ENCODE measurements at places on chromosomes 12 and 14.

DNA sequence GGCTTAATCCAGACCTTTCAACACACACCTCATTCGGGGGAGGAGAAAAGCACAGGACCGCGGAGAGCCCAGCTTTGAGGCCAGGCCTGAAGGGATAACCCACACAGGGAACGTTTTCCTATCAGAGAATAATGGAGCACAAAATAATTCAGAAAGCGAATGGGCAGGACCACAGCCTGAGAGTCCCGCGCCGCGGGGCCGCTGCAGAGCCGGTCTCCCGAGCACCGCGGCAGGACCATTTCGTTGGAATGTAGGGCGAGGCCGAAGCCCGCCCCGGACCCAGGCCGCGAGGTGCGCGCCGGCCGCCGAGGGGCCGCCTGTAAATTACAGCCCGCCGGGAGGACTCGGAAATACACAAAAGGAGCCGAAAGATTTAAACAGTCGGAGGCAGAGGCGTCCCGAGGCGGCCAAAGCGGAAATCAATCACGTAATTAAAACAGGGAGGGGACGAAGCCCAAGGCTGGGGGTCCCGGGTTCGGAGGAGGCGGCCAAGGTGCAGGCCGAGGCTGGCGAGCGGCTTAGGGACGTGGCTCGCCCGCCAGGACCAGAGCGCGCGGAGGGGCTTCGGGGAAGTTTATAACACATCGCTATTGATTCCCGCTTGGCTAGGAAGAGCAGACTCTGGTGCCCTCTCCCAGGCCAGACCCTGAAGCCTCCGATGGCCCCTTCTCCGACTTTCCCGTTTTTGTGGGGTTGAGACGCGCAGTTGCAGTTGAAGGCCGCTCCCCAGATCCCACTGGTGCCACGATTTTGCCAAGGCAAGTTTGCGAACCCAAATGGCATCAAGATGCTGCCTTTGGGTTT lies 6.3 kb upstream of the HOXC4 start:
- no peak for DNase-seq

DNA sequence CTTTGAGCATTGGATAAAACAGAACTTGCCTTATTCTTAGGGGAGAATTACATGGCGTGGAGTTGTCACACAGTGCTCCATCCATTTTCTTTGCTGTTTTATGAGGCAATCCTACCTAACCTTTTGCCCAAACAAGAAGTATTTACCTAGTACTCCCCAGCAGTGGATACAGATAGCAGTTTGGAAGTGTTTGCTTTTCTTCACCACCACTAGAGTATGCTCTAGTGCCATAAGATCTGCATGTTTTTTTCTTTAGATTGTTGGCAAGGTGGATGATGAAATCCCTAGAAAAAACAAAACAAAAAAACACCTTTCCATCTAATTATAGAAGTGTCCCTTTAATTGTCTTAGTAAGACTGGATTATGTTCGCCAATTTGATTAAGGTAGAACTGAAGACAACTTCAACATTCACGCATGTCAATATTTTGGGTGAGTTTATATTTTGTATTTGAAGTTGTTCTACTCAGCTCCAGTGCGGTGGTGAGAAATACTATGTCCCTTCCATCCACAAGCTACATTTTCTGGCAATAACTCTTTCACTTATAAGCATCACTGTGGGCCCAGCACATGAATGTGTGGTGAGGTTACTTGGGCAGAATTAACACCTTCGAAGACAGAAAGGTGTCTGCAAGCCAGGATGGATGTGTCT lies 23.6 kb upstream of the TMEM260 start:
- DNase-seq: no peak

DNA sequence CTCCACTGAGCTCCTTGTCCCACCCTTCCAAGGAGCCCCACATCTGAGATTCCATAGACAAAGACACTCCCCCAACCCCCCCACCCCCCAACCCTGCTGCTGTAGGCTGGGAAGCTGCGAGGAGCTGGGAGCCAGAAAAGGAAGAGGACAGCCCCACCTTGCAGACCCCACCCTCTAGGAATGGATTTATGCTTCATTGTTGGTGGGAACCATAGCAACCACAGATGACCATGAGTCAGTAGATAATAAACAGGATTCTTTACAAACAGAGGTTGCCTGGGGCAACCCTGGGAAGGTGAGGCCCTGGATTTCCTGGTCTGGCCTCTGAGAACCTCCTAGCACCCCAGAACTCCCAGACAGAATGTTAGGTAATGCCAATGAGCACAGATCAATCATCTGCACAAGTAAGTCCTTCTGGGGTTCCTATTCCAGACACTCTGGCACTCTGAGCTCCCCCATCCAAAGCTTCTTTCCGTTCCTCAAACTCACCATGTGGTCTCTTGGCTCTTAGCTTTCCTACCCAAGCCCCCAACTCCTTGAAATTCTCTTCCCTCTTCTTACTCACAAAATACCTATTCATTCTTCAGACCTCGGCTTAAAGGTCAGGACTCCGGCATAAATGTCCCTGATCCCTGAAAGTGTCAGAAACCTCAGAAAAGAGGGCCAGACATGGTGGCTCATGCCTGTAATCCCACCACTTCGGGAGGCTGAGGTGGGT lies 15.2 kb upstream of the PLEKHG6 start:
- DNase-seq: no peak

DNA sequence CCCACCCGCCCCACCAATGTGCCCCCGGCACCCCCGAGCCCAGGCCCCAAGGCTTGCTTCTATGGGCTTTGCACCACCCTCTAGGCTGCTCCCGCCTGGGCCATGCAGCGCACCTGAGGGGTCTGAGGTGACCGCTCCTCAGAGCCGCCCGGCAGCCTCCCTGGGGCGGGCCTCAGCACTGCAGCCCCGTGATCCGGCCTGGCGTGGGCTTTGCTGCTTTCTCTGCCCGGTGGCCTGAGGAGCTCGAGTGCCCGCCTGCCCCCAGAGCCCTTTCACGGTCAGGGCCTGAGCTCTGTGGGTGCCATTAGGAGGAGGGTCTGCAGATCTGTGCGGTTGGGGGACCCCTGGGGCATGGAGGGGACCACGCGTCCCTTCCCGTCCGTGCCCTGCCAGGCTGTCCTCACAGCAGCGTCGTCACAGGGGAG lies 6.2 kb downstream of the MTA1 start:
- DNase-seq: no peak

DNA sequence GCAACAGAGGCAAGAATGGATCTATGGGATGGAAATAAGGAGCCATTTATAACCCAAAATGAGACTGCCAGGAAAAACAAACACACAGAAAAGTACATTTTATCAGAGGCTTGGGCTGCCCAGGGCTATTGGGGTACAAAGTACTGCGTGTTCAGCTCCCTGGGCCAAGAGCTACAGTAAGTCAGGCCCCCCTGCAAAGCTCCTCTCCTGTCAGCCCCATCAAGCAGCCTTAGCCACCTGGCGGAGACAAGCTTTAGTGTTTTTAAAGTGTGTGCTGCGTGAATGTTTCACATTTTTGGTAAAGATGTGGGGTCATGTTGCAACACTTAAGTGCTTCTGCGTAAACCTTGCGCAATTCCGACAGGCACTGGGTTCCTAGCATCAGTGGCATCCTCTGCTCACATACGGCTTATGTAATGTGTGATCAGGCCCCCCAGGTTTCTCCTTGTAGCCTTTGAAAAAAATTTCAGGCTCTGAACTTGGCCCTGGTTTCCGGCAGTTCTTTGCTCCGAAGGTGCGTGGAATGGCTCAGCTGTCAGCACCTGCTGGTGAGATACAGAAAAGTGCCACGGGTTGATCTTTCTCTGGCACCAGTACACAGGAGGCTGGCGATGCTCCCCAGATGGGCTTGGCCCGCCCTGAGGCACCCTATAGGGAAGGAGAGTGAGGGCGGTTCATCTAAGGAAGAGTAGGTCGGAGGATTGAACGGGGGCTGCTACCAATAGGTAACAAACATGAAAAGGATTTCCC lies 198.7 kb upstream of the EEA1 start:
- no peak for DNase-seq

- DNase-seq: peak; percentile 34
Observed at GRCh38 chr14:37594238-37594970, 645 bp downstream of the FOXA1 start.

- no peak for DNase-seq
Observed at GRCh38 chr12:106051853-106052531, 86.8 kb downstream of the NUAK1 start.

GRCh38 chr12:124952801-124953200 lies 36.1 kb downstream of the DHX37 start:
- no peak for DNase-seq

GRCh38 chr12:124613151-124613585 lies 45.8 kb upstream of the NCOR2 start:
- DNase-seq: no peak

DNA sequence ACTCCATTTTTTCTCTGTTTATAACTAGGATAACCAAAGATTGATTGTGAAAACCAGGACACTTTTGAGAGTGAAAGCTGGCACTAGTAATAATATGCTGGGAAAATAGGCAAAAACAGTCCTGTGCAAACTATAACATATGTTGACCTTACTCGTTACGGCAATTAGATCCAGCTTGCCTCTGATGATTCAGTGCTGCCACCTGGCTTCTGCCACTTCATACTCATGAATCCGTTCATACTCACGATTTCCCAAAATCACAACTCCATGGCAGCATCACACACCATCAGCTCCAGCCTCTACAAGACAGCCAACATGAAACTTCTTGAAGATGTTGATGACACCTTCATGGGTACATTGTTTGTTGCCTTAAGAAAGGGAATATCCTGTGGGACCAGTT lies 49.1 kb upstream of the CAND1 start:
- no peak for DNase-seq

DNA sequence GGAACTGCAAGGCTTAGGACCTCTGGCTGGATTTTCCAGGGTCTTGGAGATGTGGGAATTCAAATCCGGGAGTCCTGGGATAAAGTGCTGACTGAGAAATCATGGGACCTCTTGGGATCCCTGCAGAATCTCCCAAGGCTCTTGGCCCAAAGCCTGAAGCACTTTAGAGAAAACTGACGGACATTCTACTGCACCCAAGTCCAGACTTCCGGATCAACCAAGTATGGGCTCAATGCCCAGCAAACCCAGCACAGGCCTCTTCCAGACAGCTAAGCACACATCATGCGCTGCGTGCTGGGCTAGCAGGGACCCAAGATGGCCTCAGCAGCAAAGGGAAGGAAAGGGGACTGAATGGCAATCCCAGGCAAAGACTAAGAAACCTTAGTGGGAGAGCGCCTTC lies 85.0 kb downstream of the ACTN1 start:
- DNase-seq: no peak

DNA sequence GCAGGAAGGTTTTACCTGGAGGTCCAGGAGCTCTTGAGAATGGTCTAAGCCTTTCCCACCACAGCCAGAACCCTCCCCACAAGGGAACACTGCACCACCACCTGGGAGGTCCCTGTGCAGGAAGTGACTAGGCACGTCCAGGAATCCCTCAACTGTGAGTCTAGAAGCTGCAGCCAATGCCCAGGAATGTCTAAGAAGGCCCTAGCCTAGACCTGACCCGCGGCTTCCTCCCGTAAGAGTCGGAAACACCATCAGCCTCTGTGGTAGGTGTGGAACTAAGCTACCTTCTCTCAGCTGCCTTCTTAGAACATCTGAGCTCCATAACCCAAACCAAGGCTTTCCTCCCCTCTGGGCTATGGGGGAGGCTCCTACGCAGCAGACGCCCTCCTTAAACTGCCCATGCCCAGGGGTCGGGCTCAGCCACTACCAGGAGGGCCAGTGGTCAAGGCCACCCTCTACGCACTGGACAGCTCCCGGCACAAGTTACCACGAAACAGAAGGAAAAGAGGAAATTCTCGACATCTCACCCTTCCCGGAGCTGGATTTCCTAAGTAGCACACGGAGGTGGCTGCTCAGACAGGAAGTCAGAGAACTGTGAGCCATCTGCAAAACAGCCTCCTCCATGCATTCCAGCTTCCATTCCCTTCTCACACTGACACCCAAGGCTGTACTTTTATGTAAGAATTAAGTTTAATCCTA lies 25.5 kb downstream of the ZFYVE21 start:
- DNase-seq: no peak

DNA sequence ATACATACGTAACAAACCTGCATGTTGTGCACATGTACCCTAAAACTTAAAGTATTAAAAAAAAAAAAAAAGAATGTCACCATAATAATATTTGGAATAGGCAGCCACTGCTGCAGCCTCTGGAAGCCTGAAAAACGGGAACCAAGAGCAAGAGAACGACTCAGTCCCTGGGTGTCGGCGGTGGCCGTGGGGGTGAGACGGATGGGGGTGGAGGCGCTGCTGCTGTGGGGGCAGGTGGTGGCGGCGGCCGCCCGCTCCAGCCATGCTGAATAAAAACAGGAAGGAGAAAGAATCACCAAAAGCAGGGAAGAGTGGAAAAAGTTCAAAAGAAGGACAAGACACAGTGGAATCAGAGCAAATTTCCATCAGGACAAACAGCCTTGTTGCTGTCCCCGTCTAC lies 46.9 kb downstream of the ZFYVE21 start:
- no peak for DNase-seq

- DNase-seq: no peak
Observed at GRCh38 chr14:93132472-93133065, 16.8 kb upstream of the ITPK1 start.

- no peak for DNase-seq
Observed at GRCh38 chr14:73242357-73242901, 5.1 kb downstream of the PAPLN start.

DNA sequence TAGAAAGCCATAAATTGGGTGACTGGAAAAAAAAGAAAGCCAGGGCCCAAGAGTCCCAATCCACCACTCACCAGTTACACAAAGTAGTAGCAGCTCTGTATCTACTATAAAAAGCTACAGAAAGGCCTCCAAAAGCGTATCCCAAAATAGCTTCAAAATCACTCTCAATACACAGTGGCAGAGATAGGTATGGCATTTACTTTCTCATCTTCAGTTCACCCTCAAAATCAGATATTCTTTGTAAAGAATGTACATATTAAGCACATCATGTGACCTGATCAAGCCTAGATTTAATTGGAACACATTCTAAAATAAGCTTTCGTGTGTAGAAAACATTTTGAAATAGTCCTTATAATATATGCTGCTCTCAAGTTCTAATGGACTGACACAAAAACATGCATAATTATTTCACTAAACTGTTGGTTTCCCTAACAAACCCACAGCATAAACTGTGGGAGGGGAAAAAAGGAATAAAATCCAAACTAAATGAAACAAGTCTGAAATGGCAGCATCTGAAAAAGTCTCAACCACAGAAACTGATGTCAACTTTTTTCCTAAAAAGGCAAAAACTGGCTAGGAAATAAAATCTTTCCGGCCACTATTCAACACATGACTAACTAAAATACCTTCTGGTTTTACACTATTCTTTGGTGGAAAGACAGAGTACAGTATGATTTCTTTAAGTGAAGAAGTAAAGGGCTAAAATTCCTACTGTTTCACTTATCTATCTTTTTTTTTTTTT lies 25.9 kb downstream of the UBE2N start:
- DNase-seq: no peak

GRCh38 chr12:121352682-121353018 lies 439 bp upstream of the ANAPC5 start:
- DNase-seq: no peak

- no peak for DNase-seq
Observed at GRCh38 chr14:66507181-66507721, 696 bp upstream of the GPHN start.
